SW480 (cell line): ENCODE measurements at places on chromosomes 16 and 17.

- no peak for DNase-seq
Measured at GRCh38 chr17:8952191-8952590, 13.3 kb downstream of the PIK3R5 start.

DNA sequence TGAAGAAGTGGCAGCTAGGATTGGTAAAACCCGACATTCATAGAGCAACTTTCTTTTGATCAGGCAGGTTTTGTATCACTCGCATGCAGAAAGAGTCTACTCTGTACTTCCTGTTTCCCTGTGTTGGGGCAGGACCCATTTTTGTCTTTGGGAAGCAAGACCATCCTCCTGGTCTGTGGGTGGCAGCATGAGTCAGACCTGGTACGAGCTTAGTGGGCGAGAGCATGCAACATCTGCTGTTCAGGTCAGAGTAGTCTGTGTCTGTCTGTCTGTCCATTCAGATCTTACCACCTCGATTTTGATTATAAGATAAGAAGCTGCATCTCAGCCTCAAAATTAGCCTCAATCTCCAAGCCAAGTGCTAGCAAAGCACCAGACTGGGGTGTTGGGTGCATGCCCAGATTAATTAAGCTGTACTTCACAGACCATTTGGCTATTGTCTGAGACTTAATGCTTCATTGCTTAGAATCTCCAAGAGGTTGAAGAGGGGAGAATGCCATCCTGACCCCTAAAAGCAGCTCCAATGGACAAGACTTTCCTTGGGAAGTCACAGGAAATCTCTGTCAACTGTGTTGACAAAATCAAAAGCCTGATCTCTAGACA, 110.9 kb downstream of the XYLT1 start:
- DNase-seq, result peak; percentile 63

DNA sequence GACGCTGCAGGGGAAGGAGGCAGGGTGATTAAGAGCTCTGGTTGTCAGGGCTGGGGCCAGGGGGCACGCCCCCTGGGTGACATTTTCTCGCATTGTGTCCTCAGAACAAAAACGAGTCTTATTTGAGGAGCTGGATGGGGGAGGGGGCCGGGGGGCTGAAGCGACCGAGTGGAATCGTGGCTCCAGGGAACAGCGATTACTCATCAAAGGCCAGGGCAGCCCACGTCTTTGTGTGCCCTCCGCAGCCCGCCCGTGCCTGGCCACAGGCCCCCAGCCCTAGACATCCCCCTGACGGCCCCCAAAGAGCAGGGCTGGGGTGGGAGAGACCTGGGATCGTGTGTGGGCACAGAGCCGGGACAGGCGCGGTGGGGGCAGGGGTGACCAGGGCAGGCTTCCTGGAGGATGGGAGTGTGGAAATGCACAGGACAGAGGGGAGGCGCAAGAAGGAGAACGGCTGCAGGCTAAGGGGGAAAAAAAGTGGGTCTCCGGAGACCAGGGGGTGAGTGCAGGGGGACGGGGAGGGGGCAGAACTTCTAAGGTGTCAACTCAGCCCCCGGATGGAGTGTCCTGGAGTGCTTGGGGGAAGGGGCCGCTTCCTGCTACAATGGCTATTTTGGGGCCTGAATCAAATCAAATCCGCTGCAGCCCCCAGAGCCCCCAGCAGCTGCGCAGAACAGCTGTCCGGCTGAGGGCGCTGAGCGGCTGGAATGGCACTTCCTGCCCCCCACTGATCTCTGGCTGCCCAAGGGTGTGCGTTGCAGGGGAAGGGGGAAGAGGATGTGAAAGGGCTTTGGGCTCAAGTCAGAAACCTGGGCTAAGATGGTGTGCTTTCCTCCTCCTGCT, 24.0 kb upstream of the PHB1 start:
- DNase-seq, result no peak

DNA sequence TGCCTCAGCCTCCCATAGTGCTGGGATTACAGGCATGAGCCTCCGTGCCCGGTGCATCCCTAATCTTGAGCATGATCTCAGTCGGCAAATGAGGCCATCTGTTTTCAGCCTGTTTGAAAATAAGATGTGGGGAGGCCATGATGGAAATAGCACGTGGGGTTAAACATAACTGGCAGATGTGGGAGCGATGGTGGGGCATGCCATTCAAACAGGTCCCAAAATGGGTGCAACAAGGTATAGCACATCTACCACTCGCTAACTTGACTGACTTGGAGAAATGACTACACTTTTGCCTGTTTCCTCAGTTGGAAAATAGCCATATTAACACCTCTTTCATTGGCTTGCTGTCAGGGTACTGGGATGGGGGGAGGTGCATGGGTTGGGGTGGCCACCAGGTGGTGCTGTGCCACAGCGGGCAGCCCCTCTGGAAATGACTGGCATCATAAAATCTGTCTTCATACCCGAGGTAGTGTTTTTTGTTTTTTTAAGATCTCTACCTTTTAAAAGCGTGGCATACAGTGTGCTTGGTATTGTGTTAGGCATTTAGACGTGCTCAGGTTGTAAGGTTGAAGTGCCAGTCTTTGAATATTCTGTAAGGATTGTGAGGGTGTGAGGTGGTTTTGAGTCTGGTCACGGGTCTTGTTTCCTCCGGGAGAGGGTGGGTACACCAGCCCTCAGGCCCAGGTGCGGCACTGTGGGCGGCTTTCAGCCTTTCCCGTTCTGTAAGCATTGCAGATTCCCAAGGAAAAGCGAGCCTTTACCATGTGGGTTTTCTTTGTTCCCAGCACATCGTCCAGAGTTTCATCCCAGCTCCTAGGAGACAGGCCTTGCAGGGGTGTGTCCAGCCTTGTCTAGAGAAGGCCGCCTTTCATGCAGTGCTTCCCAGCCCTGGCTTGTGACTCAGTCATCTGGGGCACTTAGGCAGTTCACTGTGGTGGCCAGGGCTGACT, 2.9 kb upstream of the TTYH2 start:
- DNase-seq, result peak; percentile 51
